ENCODE measurements at places on chromosomes 16 and 17.

DNA sequence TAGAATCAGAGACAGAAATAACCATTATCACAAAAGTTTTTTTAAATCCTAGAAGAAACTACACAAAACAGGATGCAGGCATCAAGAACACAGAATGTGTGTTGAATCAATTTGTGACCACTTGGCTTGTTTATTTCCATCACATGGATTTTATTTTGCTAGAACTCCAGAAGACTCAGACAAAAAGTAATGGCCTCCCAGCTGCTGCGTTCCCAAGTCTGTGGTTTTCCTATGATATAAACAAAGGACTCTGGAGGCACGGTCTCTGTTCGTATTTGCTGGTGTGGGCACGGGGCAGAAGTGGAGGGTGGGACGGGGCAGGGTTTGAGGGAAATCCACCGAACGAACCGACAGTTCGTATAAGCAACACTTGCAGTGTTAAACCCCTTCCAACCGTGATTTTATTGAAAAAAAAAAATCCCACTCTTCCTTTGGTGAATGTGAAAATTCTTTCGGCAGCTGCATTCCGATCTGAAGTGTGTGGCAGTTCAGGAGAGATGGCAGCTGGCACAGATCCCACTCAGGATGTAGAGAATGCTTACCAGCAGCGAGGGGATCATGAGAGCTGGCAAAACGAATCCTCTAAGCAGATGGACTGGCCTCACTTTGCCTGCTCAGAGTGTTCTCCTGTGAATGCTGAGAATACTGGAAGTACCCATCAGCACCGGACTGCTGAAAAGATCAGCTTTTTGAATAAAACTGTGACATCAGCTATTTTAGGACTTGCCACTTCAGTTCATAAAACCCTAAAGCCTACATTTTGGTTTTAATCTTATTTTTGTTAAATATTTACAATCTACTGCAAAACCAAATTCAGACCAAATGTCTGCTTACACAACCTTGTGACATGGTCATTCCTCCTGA, 165.2 kb downstream of the VPS53 start:
- no peak for DNase-seq

DNA sequence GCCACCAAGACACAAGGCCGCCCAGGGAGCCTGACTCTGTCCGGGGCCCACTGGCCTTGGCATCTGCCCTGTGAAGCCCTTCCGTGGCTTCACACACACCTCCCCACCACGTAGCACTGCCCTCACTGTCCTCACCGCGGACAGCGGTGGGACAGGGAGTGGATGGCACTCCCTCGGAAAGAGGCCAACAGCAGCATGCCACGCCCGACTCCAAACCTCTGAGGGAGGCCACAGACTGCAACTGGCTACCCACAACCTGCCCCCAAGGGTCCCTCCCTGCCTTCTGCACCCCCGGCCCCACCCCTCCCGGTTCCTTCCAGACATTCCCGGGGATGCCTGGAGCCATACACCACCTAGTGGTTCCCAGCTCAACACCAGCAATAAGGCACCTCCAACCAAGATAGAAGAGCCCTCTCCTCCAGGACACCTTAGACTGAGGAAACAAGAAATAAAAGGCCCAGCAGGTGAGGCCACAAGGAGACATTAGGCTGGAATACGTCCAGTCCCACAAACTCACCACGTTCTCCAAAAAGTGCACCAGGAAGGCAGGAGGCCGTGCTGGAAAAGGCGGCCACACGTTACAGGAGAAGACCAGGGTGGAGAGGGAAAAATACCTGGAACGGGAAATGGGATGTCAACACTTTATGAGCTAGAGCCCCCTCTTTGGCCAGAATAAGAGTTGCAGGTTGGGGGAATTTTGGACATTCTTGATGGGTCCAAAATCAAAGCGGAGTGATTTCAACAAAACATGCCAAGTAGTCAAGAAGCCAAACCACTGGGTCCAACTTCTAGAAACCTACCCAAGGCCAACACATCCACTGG, 310.0 kb downstream of the SOX9 start:
- DNase-seq: no peak

GRCh38 chr17:37789021-37789565, 44.2 kb upstream of the HNF1B start:
- DNase-seq: no peak

- DNase-seq: no peak
Observed at GRCh38 chr17:8464941-8465340, 29.3 kb downstream of the NDEL1 start.

- peak; percentile 77 for DNase-seq
Observed at GRCh38 chr17:29219378-29220047, 27.1 kb upstream of the CRYBA1 start.

DNA sequence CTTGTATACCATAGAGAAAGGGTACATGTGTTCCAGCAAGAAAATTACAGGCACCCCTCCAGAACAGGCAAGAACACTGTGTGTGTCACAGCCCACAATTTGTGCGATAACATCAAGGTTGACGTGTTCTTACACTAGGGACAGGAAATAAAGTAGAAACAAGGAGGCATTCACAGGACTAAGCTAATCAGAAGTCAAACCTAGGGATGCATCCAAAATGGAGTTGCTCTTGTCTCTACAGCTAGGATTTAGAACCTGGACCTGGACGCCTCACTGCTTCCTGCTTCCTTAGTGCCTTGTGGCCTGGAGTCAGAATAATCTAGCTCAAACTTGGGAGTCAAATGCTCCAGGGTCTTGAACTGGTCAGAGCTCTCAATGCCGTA, 41.3 kb downstream of the GINS3 start:
- DNase-seq: no peak

- DNase-seq: no peak
Observed at GRCh38 chr17:62597920-62598319, 29.6 kb upstream of the MRC2 start.

DNA sequence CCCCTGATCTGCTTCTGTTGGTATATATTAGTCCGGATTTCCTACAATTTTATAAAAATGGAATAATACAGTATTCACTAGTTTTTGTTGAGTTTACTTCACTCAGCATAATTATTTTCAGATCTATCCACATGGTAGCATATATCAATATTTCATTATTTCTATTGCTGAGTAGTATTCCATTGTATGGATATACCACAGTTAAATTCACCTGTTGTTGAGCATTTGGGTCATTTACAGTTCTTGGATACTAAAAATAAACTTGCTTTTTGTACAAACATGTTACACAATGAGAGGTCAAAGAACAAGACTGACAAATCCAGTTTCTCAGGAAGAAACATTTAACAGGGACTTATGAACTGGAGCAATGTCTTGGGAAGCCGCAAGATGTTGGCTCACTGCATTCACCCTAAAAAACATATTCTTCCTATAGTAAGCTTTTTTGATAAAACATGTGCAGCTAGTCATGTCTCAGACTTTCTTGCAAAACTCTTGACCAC, 126.9 kb upstream of the HS3ST2 start:
- DNase-seq: no peak

DNA sequence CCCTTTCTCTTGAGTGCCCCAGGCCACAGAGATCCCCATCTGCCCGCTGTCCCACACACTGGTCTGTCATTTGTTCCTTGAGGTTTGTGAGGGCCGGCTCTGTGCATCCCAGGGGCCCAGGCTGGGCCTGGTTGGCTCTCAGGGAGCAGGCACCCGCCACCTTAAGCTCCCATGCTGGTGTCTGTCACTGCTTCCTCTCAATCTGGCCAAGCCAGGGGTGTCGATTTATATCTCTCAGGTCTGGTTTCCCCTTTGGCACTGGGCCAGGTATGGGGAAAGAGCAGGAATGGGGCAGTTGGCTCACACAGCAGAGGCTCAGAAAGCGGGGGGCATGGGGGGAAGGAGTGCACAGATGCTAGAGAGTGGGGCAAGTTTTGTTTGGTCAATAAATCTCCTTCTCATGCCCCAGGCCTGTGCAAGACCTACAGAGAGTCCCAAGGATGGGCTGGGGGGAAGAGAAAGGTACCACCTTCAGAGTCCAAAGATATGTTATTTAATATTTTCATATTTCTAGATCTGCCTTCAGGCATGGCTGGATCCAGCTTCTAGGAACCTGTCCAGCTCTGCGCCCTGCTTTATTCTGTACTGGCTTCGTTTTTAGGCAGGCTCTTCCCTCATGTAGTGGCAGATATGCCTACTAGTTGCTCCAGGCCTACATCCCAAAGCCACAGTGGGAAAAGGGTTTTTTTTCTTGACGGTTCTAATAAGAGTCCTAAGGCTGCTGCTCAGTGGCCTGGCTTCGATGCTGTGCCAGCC, 34.3 kb downstream of the IL4R start:
- DNase-seq: no peak

GRCh38 chr16:64469906-64470702, 651.8 kb downstream of the CDH11 start:
- peak; percentile 50 for DNase-seq

- DNase-seq: no peak
Observed at GRCh38 chr17:31803494-31804213, 55.4 kb downstream of the COPRS start.

GRCh38 chr16:1105888-1106620, 10.0 kb upstream of the C1QTNF8 start:
- DNase-seq: peak; percentile 68

- no peak for DNase-seq
Observed at GRCh38 chr17:34164837-34165236, 90.2 kb upstream of the CCL2 start.

DNA sequence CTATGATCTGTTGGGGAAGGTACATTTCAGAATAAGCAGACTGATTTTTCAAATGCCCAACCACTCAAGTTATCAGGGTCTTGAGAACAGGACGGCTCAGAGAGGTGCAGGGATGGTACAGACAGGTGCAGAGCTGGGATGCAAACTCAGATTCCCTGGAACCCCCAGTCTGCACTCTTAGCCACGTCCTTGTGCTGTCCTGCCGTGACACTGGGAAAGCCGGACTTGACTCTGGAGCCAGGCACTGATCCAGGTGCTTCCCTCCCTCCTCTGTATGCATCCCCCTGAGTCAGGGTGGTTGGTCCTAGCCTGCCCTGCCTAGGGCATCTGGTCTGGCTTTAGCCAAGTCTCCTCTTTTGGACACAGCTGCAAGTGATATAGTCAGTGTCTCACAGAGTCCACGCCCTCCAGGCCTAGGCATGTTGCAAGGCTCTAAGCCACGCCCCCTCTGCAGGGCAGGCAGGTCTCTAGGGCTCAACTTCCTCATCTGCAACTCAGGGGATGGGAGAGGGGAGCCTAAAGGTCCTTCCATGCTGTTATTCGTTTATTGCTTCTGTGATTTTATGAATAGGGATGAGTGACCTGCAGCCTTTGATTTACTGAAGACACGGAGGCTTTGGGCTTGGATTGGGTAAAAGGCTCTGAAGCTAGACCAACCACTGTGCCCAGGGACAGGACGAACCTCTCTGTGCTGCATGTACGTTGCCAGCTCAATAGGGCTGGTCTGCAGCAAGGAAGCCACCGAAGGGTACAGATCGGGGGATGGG, 97.3 kb downstream of the SDK2 start:
- DNase-seq: peak; percentile 69

- peak; percentile 100 for DNase-seq
Observed at GRCh38 chr16:22297114-22297870, at the start of gene POLR3E. Gene POLR3E, plus strand, starts transcription at chr16:22297409. Its CDS starts 5,560 bp downstream, at chr16:22302969.

GRCh38 chr17:14777291-14777690, 476.4 kb downstream of the HS3ST3B1 start:
- DNase-seq: no peak

GRCh38 chr16:75261590-75262078, 10.2 kb upstream of the BCAR1 start:
- DNase-seq: no peak

DNA sequence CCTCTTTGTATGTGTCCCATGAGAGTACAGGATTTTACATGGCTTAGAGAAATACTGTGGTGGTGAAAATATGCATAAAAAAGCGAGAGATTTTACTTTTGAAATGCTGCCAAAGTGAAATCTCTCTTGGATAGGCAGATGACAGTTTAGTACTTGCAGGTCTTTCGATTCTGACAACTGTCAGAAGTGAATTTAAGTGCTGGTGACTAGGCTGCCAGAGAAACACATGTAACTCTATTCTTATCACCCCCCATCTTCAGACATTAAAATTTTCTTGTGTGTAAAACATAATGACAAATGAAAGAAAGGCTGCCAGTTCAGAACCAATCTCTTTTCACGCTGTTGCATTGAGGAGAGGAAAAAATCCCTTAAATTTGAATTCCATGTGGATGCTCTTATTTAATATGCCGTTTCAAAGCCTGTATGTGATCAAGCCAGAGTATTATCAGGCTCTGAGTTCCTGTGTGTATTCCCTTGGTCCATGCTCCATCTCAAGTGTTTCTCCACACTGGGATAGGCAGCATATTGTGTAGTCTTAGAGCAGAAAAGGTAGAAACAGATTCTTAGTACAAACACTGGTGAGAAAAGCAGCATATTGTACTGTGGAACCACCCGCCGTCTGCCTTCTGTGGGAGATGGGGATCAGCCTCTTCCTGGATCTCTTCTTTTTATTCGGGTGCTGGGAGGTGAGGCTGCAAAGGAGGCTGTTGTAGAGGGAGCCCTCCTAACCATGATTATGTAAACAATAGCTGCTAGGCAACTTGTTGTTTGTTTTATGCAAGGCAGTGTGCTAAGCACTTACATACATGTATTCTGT, 291.3 kb downstream of the WWOX start:
- DNase-seq: no peak

DNA sequence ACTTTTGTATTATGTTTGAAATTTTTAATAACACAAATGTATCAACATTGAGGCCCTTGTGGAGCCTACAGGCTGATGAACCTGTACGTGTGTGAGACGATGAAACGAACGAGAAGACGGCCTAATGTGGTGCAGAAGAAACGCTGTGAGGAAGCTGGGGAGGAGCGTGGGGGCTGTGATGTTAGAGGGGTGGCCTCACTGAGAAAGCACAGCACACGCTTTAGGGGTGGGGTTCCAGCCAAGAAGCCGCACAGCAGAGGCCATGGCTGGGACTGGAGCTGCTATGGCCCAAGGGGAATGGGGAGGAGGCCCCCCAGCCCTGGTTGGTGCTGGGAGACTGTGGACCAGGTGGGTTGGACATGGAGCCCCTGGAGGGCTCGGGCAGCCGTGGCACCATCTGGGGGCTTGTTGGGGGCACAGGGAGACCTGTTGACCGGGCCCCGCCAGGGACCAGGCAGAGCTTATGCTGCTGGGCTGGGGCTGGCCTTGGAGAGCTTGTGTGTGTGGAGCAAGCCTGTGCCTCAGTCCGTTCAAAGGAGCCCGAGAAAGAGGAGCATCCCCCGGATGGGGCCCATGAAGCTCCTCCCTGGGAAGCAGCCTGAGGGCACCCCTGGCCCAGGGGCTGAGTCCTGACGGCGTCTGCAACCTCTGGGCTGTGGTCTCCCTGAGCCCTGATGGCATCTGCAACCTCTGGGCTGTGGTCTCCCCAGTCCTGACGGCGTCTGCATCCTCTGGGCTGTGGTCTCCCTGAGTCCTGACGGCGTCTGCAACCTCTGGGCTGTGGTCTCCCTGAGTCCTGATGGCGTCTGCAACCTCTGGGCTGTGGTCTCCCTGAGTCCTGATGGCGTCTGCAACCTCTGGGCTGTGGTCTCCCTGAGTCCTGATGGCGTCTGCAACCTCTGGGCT, 44.7 kb downstream of the METRNL start:
- DNase-seq: peak; percentile 24

GRCh38 chr17:2692781-2693135, 18.8 kb downstream of the CLUH start:
- DNase-seq: no peak

DNA sequence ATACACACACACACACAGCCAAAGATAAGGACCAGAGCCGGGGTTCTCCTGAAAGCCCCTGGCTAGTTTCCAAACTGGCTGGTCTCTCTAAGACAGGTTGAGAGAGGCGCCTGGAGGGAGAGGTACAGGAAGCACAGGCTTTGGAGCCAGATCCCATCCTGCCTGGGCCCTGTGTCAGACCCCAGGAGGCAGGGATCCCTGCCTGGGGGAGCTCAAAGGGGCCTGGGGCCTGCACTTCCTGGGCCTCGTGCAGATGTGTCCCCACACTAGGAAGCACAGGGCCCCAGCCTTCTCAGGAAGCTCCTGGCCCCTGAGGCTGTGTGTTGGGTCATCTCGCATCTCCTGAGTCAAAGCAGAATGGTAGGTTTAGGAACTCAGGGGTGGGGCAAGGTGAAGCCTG, 16.0 kb downstream of the SLC5A10 start:
- no peak for DNase-seq
